ENCODE measurements at places on chromosomes 1 and 21. TPM values are rescaled to one million over a fixed set of nuclear protein-coding genes. Genes with fewer than 3 reads are reported as not detected.

GRCh38 chr21:17848228-17848627 is 29.1 kb upstream of the C21orf91 start:
- H3K27ac ChIP-seq: no peak overlapping the region
- H3K27me3 ChIP-seq: no peaks in the 10 kb centered on the region
- no peak for DNase-seq
- H3K36me3 ChIP-seq: no peaks in the 10 kb centered on the region
- no peak overlapping the region for H3K4me3 ChIP-seq

- no peaks in the 10 kb centered on the region for H3K27me3 ChIP-seq
- H3K4me3 ChIP-seq: no peak overlapping the region
- H3K4me1 ChIP-seq: no peaks in the 10 kb centered on the region
- no peak overlapping the region for H3K27ac ChIP-seq
- no peak for DNase-seq
Measured at GRCh38 chr21:41852151-41852928, 26.8 kb downstream of the PRDM15 start.

SLC6A17 gene
- total RNA-seq: 0.27 TPM

DNA sequence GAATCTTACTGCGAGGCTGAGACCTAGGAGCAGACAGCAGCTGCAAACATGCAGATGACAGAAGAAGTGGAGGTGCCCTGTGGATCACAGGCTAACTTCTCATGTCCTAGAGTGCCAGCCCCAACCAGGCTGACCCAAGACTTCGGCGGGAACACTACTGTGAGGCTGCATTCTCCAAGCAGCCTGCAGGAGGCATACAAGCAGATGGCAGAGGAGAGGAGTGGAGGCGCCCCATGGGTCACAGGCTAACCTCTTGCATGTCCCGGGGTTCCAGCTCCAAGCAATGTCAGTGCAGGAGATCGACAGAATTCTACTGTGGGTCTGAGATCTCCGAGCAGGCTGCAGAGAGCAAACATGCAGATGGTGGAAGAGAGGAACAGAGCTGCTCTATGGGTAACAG is 98.1 kb upstream of the ZNF678 start:
- no peak overlapping the region for H3K27ac ChIP-seq
- H3K27me3 ChIP-seq: no peaks in the 10 kb centered on the region
- H3K36me3 ChIP-seq: no peaks in the 10 kb centered on the region
- H3K4me3 ChIP-seq: no peak overlapping the region
- DNase-seq: peak; percentile 78
- no peaks in the 10 kb centered on the region for H3K4me1 ChIP-seq

DNA sequence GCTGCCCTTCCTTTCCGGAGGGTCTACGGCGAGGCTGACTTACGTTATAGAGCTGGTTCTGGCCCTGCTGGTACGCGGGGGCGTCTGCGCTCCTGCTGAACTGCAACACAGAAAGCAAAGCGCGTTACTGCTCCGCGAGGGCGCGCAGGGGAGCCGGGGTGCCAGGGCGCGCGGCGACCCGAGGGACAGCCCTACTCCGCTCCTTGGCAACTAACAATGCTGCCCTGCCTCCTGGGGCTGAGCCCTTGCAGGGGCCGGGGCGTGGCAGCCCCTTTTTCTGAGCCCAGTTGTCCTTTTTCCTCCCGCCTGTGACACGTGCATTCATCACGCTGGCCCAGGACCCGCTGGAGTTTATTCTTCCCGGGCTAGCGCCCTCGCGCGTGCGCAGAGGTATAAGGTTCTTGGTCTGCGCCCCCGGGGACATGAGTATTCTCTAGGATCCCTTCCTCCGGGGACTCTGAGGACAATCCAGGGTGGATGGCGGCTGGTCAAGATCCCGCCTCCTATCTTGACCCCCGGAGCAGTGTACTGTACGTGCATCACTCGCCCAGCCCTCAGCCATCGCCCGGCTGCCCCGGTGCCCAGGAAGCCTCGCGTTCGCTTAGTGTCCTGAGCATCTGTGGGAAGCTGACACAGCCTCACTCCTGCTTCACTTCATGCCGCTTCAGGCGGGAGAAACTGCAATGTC is 78.9 kb downstream of the CD247 start:
- DNase-seq: peak; percentile 85
- H3K4me1 ChIP-seq: 0 out of 2 replicates have a peak, but pooled peaks cover 4% of the 10 kb centered on the region
- peak overlapping the region; percentile 68 for H3K4me3 ChIP-seq
- no peak overlapping the region for H3K27ac ChIP-seq
- H3K27me3 ChIP-seq: peaks cover 38% of the 10 kb centered on the region
- no peaks in the 10 kb centered on the region for H3K36me3 ChIP-seq

KMO gene
- total RNA-seq: not detected

LAMB3 gene
- total RNA-seq: 0.93 TPM

GRCh38 chr1:8681911-8682310 is 135.5 kb downstream of the RERE start:
- no peaks in the 10 kb centered on the region for H3K27me3 ChIP-seq
- no peak for DNase-seq
- peak overlapping the region; percentile 41 for H3K27ac ChIP-seq

LORICRIN gene
- total RNA-seq: not detected

GRCh38 chr1:206905295-206906164 is 8.3 kb downstream of the IL24 start:
- peaks cover 4% of the 10 kb centered on the region for H3K4me1 ChIP-seq
- no peak overlapping the region for H3K27ac ChIP-seq
- no peak overlapping the region for H3K4me3 ChIP-seq
- H3K36me3 ChIP-seq: no peaks in the 10 kb centered on the region
- H3K27me3 ChIP-seq: peaks cover 28% of the 10 kb centered on the region

DNA sequence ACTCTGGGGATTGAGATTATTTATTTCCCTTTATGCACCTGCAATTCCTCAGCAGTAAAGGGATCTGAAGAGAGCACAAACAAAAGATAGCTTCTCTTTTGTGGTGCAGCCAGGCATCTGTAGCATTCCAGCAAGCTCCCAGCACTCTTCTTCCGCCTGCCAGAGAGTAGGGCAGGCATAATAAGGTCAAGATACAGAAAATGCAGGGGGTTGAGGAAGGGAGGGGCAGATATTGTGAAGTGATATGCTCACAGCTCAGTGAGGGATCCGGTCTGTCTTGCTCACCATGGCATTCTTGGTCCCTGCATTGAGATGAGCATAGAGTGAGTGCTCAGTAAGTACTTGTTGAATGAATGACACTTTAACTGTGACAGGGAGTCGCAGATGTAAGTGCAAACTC is 23.9 kb downstream of the FASLG start:
- no peak overlapping the region for H3K27ac ChIP-seq
- DNase-seq: peak; percentile 49
- no peaks in the 10 kb centered on the region for H3K27me3 ChIP-seq
- 0 out of 2 replicates have a peak, but pooled peaks cover 5% of the 10 kb centered on the region for H3K4me1 ChIP-seq

DNA sequence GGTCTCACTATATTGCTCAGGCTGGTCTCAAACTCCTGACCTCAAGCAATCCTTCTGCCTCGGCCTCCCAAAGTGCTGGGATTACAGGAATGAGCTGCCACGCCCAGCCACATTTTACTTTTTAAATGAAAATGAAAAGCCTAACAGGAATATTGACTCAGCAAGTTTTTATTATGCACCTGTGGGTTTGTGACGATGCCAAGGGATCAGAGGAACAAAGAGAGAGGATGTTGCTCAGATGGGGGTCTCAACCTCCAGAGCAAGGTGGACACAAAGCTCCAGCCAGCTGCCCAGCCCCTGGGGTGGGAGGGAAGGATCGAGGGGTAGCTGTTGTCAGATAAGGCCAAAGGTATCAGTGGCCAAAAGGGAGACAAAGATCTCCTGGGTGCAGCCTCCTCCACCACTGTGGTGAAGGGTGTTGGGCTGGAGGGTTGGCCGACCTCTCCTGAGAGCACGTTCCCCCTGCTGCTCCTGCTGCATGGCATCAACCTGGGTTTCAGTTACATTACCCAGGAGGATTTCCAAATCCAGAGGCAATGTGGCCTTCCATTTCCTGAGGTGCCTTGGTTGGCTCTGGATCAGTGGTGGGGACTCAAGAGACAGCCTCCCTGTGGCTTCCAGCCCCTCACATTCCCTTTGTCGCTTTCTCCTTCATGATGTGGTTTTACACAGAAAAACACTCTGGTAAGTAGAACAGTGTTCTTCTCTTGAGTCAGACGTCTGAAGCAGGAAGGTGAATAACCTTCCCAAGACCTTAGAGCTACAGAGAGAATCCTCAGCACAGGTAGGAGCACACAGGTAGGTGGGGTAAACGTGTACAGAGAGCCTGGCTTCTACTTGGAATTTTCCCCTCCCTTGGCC is 34.2 kb downstream of the ZNF496 start:
- H3K27ac ChIP-seq: peak overlapping the region; percentile 83
- peaks cover 66% of the 10 kb centered on the region for H3K4me1 ChIP-seq
- no peak for DNase-seq
- no peaks in the 10 kb centered on the region for H3K27me3 ChIP-seq
- H3K36me3 ChIP-seq: peaks cover 3% of the 10 kb centered on the region

FAM3B gene
- total RNA-seq: 2.5 TPM

DNA sequence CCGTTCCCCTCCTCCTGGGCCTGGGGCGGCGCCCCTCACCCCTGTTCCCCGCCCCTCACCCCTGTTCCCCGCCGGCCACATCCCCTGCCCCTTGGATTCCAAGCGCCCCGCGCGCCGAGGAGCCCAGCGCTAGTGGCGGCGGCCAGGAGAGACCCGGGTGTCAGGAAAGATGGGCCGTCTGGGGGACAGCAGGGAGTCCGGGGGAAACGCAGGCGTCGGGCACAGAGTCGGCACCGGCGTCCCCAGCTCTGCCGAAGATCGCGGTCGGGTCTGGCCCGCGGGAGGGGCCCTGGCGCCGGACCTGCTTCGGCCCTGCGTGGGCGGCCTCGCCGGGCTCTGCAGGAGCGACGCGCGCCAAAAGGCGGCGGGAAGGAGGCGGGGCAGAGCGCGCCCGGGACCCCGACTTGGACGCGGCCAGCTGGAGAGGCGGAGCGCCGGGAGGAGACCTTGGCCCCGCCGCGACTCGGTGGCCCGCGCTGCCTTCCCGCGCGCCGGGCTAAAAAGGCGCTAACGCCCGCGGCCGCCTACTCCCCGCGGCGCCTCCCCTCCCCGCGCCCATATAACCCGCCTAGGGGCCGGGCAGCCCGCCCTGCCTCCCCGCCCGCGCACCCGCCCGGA is at the start of gene TP73:
Gene TP73, plus strand, starts transcription at position 587 of the 618 bp plus-strand sequence. CDS start 29,850 bp downstream, outside the sequence.
- peak; percentile 43 for DNase-seq
- H3K27me3 ChIP-seq: peaks cover 71% of the 10 kb centered on the region
- 0 out of 2 replicates have a peak, but pooled peaks cover under 1% of the 10 kb centered on the region for H3K36me3 ChIP-seq
- H3K27ac ChIP-seq: no peak within 1 kb of the TSS

GRCh38 chr1:95369985-95370690 is 136.1 kb downstream of the RWDD3 start:
- H3K27ac ChIP-seq: no peak overlapping the region
- H3K4me3 ChIP-seq: no peak overlapping the region
- H3K4me1 ChIP-seq: no peaks in the 10 kb centered on the region
- no peak for DNase-seq
- H3K36me3 ChIP-seq: no peaks in the 10 kb centered on the region

TCHHL1 gene
- not detected for total RNA-seq

DNA sequence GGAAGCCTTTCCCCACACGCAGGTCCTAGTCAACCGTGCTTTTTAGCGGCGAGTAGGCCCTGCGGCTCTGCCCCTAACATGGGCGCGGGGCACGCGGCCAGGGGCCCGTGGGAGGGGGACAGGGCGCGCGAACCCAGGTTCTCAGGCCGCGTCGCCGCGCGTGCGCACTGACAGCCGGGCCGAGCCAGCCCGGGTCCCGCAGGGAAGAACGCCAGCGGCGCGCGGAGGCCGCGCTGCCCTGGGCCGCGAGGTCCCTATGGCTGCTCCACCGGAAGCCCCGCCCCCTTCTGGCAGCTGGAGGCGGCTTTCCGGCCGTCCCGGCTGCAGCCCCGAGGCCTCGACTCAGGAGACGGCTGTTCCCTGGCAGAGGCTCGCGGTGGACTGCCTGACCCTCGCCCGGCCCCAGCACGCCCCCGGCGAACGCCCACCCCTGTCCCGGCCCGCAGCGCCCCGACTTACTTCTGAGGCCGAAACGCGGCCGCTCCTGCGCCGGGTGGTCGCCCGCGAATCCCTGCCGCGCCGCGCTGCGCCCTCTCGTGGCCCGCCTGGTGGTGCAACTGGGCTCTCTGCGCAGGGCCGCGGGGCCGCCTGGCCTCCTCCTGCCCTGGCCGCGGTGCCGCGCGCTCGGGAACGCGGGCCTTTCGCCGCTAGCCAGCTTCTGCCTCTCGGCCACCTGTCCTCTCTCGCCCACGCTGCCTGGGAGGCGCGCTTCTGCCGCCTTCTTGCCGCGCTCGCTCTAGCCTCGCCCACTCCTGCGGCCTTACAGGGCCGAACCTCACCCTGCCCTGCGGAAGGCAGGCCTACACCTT is 16.6 kb upstream of the RIPPLY3 start:
- H3K36me3 ChIP-seq: no peaks in the 10 kb centered on the region
- H3K27me3 ChIP-seq: peaks cover 12% of the 10 kb centered on the region

DNA sequence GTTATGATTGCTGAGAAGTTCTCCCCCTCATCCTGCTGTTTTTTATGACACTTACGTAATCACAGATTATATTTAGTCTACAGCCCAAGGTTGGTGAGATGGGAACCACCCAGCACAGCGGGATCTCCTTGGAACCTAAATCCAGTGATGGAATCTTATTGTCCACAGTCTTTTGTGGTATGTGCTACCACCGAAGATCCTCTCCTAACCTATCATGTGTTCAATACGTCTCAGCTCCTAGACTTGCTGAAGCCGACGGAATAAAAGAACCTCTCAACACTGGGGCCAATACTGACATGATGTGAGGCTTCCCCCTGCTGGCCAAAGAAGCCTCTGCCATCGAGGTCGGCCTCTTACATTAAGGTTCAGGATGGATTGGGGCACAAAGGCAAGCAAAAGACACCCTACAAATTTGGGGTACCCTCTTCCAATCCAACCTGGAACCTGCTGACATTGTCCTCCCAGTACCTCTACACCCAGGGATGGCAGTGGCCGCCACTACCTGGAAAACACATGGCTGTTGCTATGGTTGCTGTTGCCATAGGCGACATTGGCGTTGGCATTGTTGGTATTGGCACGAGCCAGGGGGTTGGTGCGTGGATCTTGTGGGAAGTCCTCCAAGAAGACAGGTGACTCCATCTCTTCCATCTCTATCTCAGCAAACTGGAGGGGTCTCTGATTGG is 19.4 kb upstream of the KIF21B start:
- DNase-seq: peak; percentile 90
- no peak overlapping the region for H3K27ac ChIP-seq
- H3K4me1 ChIP-seq: no peaks in the 10 kb centered on the region
- no peaks in the 10 kb centered on the region for H3K36me3 ChIP-seq
- H3K4me3 ChIP-seq: no peak overlapping the region
- H3K27me3 ChIP-seq: no peaks in the 10 kb centered on the region

DNA sequence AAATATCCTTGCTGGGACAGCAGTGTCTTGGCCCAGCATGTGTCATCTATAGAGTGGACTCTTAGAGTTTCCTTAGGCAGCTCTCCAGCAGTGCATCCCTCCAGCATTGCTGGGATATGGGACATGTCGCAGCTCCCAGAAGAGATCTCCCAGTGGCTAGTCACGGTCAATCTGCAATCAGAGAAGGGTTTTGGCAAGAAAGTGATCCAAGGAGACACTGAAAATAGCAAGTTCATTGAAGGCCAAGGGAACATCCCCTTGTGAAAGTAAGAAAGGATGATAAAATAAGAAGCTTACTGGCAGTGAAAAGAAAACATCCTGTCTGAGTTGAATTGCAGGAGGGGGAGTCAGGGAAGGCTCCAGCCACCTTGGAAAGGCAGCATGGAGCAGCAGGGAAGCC is 19.3 kb upstream of the NPL start:
- H3K4me1 ChIP-seq: peaks cover 2% of the 10 kb centered on the region
- no peaks in the 10 kb centered on the region for H3K27me3 ChIP-seq
- no peaks in the 10 kb centered on the region for H3K36me3 ChIP-seq
- no peak for DNase-seq
- no peak overlapping the region for H3K27ac ChIP-seq
